ENCODE measurements at places on chromosomes 1 and 21.

DNA sequence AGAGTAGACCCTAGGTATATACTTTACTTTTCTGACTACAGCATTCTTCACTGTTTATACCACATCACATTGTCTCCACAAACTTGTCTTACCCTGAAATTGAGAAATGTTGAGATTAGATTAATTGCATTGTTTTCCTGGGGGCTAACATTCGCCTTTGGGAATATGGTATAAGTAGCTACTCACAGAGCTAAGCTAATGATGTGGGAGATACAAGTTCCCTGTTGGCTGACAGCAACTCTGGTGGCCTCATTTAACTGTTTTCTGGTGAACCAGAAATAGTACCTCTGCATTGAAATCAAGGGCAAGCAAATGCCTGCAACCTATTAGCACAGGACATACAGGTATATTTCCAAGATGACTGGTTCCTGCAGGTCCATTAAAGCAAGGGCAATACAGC, 13.2 kb upstream of the VCAM1 start:
- no peak for DNase-seq

- DNase-seq, result no peak
Measured at GRCh38 chr1:117388328-117388727, 21.1 kb downstream of the MAN1A2 start.

- no peak for DNase-seq
Measured at GRCh38 chr1:2583871-2584351, 2.7 kb upstream of the PRXL2B start.

- no peak for DNase-seq
Measured at GRCh38 chr1:109617291-109617801, 2.1 kb downstream of the GNAT2 start.

DNA sequence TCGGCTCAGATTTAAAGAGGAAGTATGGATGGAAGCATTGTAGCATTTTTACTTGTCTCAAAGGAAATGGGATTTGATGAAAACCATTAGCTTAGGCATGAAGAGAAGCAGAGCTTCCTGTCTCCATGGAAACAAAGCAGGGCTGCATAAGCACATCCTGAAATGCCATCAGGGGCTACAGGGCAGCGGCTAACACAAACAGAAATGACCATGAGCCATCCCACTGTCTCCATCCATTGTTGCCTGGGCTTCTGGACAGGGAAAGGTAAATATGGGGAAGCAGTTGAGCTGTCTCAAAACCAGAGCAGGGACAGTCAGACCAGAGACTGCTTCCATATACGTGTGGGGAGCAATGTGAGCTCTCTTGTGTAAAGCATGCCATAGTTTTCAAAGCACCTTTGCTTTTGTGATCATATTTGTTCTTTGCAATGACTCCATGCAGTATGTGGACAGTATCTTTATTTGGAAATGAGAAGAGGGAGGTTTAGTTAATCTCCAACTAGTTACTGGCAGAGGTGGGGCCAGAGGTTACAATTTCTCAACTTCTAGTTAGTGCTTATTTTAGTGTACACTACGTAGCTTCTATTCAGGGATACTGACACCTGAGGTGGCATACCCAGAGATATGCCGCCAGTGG, 176.1 kb downstream of the CACNA1E start:
- DNase-seq, result no peak

DNA sequence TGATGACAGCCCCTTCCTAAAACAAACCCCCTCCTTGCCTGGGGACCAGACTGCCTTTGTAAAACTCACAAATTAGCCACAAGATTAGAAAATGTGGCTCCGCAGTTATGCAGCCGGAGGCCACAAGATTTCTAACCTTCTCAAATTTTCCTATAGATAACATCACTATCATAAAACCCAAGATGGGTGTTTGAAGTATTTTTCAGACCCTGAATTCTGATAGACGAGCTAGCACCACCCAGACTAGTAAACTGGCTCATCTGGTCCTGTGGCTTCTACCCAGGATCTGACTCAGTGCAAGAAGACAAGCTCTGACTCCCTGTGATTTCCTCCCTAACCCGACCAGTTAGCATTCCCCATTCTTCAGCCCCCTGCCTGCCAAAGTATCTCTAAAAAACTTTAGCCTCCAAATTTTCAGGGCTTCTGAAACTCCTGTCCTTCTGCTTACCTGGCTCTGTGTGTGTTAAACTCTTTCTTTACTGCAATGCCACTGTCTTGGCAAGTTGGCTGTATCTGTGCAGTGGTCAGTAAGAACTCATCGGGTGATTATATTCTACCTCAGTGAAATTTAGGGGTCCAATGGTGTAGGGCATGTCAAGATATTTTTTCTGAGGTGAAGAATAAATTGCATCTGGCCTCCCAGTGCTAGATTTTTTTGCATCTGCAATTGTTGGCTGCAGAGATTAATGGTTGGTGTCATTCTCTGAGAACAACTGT, 102.1 kb downstream of the S1PR1 start:
- DNase-seq, result no peak

All from central memory CD8-positive, alpha-beta T cell (primary cell).